ENCODE measurements at places on chromosomes 6 and 20.

DNA sequence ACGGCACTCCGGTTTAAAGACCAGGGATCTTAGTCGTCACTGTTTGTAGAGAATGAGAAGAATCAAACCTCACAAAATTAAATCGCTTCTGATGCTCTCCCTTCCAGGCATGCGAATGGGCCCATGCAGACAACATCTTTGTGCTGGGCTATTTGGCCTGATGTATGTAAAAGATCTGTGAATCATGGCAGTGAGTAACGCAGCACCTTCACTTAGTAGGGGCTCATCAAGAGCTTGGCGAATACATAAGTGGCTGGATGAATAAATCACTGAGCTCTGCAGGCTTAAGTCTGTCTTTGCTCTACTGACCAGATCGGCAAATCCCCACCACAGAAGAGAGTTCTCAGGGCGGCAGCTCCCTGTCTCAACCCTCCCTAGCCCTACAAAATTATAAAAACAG lies 44.8 kb upstream of the AFDN start:
- DNase-seq: no peak

DNA sequence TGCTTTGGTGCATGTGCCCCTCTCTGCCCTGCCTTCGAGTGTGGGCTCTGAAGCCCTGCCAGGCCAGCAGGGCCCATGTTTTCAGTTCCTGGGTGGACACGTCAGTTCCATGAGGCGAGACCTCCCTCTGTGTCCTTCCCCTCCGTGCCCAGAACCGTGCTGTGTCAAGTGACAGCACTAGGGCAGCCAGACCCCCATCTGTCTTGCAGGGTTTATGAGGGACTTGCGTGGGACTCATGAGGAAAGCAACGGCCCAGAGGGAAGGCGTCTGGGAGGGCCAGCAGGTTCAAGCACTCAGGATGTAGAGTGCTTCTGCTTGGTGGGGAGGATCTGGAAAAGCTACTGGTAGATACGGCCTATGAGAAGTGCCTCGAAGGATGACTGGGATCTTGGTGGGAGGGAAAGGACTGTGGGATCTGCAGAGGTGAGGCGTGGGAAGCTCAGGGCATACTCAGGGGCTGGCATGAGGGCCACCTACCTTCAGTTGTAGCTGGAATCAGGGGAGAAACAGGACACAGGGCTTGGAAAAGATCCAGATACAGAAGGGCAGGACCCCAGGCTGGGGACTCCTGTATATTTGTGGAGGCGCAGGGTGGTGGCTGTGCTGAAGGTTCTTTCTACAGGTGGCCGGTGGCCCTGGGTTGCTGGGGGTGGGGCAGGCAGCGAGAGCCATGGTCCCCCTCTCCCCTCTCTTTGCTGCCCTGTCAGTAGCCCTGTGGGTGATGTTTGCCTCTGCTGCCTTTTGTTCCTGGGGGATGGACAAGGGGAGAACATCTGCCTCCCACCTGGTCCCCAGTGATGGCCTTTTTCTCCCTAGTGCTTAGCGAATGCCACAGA lies 5.5 kb downstream of the NPEPL1 start:
- no peak for DNase-seq

DNA sequence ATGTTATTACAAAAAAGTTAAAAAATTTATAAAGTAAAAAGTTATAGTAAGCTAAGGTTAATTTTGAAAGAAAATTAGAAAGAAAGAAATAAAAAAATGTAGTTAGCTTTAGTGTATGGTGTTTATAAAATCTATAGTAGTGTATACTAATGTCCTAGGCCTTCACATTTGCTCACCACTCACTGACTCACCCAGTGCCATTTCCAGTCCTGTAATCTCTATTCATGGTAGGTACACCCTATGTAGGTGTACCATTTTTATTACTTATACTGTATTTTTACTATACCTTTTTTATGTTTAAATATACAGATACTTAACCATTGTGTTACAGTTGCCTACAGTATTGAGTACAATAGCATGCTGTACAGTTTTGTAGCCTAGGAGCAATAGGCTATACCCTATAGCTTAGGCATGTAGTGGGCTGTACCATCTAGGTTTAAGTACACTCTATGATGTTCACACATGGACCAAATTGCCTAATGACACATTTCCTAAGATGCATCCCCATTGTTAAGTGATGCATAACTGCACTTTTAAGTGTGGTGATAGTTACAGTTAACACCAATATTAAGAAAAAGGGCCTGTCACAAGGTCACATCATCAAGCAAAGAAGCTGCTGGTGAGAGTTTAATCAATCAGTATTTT lies 8.0 kb downstream of the CD2AP start:
- DNase-seq: no peak

DNA sequence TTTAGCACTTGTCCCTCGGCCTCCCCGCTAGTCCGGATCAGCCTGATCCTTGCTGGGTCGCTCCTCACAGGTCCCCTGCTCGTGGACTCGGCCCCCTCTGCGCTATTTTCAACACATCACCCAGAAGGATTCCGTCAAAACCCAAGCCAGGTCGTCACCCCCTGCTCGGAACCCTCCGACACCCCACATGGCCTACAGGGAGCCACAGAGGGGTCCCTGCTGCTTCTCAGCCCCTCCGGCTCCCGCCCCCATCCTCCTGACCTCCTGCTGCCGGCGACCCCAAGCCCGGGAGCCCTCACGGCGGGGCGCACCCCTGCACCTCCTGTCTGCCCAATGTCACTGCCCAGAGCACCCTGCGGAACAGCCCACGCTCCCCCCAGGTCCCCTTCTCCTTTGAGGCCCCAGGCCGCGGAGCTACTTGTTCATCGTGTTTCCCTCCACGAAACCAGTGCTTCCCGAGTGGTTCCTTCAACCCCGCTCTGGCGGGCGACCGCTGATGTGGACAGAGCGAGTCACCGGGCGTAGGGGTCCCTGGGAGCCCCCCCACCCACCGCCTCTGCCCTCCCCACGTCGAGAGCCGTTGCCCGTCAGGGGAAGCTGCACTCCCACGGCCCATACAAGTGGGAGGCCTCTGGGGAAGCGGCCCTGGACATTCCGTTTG lies 638 bp upstream of the MYL9 start:
- no peak for DNase-seq

DNA sequence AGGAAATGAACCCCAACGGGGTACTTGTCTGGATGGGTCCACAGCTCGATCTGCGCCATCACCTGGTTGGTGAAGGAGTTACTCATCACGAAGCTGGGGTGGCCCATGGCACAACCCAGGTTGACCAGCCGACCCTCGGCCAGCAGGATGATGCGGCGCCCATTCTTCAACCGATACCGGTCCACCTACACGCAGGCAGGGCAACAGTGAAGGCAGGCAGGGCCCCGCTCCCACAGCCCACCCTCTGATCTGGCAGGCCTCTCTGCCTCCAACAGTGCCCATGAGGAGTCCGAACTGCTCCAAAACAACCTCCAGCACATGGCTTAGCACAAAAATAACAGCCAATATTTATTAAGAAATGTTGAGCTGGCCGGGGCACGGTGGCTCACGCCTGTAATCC lies 17.7 kb downstream of the AHCY start:
- no peak for DNase-seq

- DNase-seq: no peak
Observed at GRCh38 chr6:132400883-132401617, at the start of gene MOXD1. MOXD1 (minus strand) TSS chr6:132401475; CDS start chr6:132401426, 49 bp downstream.

DNA sequence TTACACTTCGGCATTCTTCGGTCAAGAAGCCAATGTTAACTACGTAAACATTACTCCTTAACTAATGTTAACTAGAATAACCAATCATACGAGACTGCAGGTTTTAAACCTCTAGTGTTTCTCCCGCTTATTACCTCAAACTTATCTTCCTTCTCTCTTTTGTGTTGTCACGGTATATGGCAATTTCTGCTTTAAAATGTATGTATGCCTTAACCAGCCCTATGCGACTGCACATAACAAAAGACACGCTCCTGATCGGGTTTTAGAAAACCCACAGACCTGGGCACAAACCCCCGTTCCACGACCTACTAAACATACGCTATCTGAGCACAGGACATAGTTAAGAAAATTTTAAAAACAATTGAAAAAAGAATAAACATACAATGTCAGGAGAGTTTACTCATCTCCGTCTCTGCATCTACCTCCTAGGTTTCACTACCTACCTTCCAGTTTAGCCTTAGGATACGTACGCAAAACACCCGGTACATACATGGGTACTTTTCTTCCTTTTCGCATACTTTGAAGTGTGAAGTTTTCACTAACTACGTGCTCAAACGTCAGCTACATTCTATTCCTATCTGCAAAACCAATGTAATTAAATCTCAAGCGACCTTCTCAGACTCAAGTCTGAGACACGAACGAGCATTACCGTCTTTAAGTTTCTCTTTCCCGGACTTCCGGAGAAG lies 1.1 kb downstream of the CD164 start:
- DNase-seq: no peak

DNA sequence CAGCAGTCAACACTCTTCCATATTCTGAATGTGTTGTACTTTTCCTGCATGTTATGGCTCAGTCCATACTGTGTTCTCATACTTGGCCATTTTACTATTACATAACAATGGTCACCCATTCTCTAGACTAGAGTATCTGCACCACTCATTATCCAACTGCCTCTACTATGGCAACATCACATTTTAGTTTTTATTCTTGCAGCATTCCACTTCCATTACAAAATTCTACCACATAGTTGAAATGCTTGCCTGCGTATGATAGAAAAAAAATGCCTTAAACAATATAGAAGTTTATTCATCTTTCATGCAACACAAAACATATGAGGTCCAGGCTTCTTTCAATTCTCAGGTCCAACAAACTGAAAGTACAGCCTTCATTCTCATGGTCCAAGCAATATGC lies 128.0 kb downstream of the TENT5A start:
- DNase-seq: no peak

DNA sequence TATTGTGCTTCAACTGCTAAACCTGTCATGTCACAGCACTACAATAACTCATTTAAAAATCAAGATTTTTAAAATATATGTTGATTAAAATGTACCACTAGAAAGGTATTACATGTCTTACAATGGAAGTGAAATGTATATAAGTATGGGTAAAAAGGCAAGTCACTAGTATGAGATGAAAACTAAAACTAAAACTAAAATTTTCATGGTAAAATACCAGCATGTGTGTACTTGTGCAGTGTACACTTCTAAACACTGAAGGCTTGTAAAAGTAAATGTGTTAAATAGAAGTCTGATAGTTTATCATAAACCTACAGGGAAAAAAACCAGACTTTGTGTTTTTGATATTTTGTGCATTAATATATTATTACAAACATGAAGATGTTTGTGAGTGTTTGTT lies 13.7 kb upstream of the TMEM244 start:
- no peak for DNase-seq

GRCh38 chr6:136210398-136211165 lies 39.5 kb downstream of the MTFR2 start:
- no peak for DNase-seq

DNA sequence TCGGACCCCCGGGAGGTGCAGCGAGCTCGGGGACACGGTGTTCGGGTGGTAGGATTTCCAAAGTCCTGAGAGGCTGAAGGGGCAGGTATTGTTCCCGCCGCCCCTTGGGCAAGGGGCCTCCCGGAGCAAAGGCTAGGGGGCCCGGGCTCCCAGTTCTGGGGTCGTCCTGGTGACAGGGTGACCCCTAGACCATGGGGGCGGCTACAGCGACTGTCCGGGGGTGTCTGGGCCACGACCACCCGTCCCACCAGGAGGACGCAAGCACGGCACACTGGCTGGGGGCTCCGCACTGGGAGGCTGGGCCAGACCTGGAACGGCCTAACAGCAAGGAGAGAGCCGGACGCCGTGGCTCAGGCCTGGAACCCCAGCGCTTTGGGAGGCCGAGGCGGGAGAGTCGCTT lies 55.6 kb downstream of the PRR18 start:
- DNase-seq: no peak

DNA sequence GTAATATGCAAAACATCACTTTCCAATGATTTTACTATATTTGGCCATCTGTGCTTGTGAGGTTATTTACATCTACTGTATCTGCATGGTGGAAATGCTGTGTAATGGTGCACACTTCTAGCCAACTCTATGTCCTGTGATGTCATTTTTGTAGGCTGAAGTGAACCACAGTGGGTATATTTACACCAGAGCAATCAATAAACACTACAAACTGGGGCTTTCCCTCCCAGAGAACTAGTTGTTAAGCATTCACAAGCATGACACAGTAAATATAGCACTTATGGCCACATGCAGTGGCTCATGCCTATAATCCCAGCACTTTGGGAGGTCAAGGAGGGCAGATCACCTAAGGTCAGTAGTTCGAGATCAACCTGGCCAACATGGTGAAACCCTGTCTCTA lies 4.9 kb downstream of the SLC22A2 start:
- DNase-seq: no peak

DNA sequence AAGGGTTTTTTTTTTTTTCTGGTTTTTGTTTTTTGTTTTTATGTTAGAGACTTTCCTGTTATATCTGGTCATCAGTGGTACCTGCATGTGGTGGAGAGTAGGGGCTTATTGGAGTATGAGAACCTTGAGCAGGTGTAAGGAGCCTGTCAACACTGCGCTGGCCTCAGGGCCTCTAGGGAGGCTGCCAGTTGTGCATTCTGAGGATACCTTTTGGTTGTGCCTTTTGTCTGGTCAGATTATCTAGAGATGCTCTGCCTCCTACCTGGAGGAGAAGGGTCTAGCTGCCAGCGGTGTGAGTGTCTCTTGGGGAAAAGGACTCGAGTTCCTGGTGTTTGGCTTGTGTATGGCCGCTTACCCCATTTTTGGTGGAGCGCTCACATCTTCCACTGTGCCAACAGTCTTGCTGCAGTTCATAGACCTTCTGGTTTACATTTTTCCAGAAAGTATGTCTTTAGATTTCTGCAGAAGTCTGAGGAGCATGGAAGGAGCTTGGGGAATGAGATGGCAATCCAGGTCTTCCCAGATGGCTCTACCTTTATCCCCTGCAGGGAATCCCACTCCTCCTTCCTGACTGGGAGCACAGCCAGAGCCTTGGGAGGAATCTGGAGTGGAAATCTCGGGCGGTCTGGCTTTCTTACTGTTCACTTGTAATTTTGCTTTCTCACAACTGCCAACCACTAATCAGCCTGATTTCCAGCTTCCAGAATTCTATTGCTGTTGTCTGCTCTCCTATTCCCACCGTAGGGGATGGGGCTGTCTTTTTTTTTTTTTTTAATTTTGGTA lies 49.9 kb downstream of the PTPN1 start:
- no peak for DNase-seq

DNA sequence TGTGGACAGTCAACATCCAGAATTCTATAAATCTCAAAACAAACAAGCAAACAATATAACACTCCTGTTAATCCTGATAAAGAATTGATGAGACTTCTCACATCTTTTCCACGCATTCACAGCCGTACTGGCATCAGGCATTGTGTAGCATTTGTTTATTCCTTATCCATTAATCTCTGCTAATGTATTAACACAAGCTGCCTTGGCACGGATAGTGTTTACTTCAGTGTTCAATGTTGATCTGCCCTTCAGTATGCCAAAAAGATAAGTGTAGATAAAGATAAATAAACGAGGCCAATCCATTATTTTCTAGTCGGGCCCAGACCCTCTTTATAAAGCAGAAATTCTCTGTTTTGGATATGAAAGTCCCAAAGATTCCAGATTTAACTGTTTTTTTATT lies 16.1 kb downstream of the UFL1 start:
- no peak for DNase-seq

DNA sequence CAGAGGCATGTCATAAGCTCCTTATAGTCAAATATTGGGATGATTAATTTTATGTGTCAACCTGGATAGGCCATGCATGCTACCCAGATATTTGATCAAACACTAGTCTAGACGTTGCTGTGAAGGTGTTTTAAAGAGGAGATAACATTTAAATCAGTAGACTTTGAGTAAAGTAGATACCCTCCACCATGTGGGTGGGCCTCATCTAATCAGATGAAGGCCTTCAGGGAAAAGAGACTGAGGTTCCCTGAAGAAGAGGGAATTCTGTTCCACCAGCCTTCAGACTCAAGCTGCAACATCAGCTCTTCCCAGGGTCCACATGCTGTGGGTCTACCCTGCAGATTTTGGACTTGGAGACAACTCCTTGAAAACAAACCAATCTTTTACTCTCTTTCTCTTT lies 11.4 kb upstream of the NEDD9 start:
- DNase-seq: no peak

All from activated effector memory CD4-positive, alpha-beta T cell treated with Interleukin-2 at 50 U/mL for 16 hours (primary cell).